Dermis blood vessel endothelial cell (primary cell): ENCODE measurements at places on chromosomes 13 and 19.

DNA sequence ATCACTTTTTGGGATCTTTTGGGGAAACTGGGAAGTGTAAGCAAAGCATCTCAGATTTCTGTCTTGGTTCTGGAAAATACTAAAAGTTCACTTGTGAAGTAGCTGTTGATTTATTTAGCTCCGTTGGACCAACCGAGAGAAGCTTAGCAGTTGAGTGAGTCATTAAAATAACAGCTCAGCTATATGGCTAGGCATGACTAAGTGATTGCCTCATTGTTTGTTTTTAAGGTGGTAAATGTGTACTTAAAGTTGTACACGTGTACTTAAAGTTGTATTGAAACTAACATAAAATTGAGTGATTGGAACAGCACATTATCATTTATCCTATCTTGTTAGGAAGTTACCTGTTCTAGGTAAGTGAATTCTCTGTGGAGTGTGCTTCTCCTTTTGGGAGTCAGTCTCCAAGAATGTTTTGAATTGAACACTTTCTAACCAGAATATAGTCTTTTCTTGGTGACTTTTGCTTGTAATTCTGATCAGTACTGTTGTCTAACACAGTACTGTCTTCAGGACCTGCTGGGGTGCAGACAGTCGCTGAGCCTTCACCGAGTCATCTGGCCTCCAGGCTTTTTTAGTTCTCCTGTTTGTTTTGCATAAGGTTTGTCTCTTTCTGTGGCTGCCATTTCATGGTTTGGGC, 2.9 kb upstream of the DCUN1D2 start:
- DNase-seq = peak; percentile 95

GRCh38 chr19:30857388-30857787, 485.2 kb downstream of the ZNF536 start:
- DNase-seq = no peak

GRCh38 chr13:51249255-51249654, 27.1 kb downstream of the FAM124A start:
- DNase-seq = no peak

DNA sequence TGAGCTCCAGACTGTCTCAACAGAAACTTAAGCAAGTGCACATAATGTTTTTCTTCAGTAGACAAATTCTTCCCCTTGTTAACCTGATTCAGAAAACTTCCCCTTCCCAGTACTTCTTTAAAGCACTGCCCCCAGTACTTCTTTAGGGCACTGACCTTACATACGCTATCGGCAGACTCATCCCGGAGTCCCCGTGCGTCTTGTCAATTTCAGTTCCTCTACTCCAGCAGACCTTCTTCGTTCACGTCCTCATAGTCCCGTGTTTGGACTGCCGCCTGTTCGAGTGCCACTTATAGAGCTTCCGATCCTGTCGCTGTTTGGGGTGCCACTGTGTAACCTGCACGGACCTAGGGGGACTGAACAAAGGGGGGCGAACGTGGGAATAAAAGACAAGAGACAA, 29.0 kb downstream of the ZNF627 start:
- DNase-seq = no peak

DNA sequence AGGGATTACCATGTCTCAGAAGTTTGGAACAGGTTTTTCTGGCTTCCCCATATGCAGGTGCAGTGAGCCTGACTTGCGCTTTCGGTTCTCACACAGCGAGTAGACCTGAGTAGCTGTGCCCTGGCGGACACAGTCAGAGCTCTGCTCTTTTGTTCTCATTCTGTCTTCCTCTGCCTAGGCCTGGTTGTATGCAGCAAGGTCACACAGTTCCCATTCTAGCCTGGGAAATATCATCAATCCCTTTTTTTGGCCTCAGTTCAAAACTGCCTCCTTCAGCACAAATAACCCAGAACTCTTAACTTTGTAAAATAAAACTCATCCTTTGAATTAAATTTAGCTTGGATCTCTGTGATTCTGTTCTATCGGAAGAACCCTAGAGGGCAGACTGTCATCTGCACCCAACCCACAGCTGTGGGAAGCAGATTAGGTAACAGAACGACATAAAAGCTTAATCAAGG, 10.2 kb downstream of the OXGR1 start:
- DNase-seq = peak; percentile 71

- no peak for DNase-seq
Observed at GRCh38 chr13:61960981-61961380, 545.3 kb upstream of the PCDH20 start.

DNA sequence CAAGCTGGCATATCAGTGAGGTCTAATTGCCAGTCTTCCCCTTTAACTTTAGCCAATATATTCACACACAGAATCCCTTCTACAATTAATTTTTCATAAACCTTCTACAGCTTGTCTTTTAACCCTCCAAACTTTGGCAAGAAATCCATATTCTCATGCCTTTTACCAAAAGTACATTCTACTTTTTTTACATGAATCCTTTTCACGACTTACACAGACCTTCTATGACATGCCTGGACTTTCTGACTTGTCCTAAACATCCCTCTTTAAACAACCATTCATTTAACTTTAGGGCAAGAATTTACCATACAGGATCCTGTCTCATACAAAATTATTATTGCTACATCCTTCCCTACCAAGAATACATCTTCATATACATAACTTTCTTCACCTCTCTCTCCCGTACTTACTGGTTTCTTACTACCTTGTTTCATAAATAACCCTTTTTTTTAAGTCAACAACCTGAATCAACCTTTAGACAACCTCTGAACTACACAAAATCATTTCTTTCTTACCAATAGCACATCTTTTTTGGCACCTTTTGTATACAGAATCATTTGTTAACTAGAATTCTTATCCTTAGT, 23.5 kb downstream of the ZNF544 start:
- peak; percentile 13 for DNase-seq
